Stimulated activated CD8-positive, alpha-beta memory T cell treated with anti-CD3 and anti-CD28 coated beads, Interleukin-4, amount 100 ng/mL, for 1 hour (primary cell): ENCODE measurements at places on chromosomes 2 and 18.

- DNase-seq = no peak
These were observed 33.7 kb upstream of the SCLY start for GRCh38 chr2:238027058-238027457.

GRCh38 chr2:80139001-80139400 lies 165.6 kb downstream of the LRRTM1 start:
- DNase-seq = no peak

DNA sequence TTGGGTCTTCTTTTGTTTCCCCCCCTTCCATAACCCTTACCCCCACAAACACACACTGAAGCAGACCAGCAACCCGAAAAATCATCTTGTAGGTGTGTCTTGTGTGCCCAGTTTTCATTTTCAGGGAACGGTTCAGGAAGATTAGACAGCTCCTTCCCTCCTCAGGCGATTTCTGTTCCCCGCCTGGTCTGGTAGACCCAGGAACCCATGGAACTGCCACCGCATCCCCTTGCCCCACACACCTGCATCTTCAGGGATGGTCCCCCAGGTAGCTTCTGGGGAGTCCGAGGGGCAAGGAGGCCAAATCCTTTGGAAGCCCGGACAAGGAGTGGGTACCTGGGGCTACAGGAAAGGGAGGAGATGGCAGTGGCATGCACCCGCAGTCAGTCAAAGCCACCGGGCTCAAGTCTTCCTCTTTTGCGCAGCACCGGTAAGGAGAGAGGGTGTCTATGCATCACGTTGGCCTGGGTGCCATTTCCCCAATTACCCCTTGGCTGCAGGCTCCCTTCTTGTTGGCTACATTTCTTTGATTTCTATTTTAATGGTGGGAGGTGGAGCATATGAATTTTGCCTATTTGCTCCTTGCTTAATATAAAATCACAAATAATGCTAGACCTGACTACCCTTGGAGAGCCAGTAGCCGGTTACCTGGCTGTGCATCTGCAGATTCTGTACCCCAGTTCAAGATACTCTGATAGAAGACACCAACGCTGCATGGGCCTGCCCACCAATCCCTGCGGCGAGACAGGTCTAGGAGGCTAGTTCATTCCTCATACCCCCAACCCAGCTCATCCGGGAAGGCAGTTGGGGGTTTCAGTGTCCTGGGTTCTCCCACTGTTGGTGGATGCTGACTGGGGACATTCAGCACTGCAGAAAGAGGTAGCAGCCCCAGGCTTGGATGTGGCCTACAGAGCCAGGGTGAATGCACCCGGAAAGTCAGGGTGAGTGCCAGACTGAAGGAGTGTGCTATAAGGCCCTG lies 30.0 kb upstream of the ATP6V1B1 start:
- DNase-seq = no peak

- DNase-seq = no peak
These were observed 240.2 kb downstream of the SH3BP4 start for GRCh38 chr2:235191978-235192377.

- no peak for DNase-seq
These were observed 13.9 kb downstream of the NOSTRIN start for GRCh38 chr2:168816369-168816768.

- no peak for DNase-seq
These were observed 31.8 kb downstream of the SP100 start for GRCh38 chr2:230447455-230448451.

DNA sequence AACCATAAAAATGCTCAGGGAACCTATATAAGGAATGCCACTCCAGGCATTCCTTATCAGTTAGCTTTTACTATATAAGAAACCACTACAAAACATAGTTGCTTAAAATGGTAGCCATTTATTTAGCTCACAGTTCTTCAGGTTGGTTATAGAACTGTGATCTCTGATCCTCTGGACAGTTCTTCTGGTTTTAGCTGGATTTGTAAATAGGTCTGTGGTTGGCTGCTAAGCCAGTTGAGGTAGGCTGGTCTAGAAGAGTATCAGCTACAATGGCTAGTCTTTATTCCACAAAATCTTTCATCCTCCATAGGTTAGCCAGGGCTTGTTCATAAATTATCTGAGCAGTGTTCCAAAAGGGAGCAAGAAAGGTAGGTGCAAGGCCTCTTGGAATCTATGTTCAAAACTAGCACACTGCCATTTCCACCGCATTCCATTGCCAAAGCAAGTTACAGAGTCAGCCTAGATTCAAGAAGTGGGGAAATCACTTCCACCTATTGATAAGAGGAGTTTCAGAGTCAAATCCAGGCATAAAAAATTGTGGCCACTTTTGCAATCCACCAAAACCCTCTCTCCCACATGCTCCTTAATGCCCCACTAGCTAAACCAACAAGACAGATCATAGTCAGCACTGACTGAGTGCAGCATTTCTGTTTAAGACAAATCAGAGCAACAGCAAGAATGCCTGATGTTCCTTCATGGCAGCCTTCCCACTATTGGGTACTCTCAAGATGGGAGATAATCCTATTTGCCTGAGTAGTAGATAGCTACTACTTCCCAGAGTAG lies 146.4 kb downstream of the IRS1 start:
- DNase-seq = no peak

GRCh38 chr2:178074123-178075005 lies 1.8 kb upstream of the PDE11A start:
- no peak for DNase-seq

- DNase-seq = no peak
These were observed 87.5 kb downstream of the SOCS6 start for GRCh38 chr18:70376137-70376913.

- DNase-seq = no peak
These were observed 9.1 kb downstream of the KLF7 start for GRCh38 chr2:207156451-207157161.

- no peak for DNase-seq
These were observed 180.0 kb upstream of the ARL4C start for GRCh38 chr2:234676783-234677450.

- no peak for DNase-seq
These were observed 169.1 kb upstream of the KLF7 start for GRCh38 chr2:207334624-207335371.

DNA sequence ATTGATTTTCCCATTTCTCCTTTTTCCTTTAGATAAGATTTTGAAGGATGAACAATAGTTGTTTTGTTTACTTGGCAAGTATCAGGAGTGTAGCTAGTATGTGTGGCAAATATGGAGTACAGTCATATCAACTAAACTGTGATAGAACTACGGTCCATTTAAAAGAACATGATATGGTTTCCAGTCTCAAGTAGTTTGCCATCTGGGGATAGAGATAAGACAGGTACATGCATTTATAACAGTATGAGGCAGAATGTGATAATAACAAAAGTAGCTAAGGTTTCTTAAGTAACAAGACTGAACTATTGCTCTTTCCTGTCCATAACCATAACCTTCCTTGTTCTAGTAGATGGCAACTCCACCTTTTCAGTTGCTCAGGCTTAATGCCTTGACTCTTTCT lies 75.6 kb upstream of the TACR1 start:
- no peak for DNase-seq

GRCh38 chr2:88897715-88898114 lies 206.2 kb downstream of the RPIA start:
- no peak for DNase-seq

- no peak for DNase-seq
These were observed 86.7 kb upstream of the TMEM18 start for GRCh38 chr2:763766-764525.

GRCh38 chr18:52598921-52599320 lies 258.9 kb downstream of the DCC start:
- no peak for DNase-seq

- no peak for DNase-seq
These were observed 403 bp downstream of the COL4A3 start for GRCh38 chr2:227164763-227165291.

DNA sequence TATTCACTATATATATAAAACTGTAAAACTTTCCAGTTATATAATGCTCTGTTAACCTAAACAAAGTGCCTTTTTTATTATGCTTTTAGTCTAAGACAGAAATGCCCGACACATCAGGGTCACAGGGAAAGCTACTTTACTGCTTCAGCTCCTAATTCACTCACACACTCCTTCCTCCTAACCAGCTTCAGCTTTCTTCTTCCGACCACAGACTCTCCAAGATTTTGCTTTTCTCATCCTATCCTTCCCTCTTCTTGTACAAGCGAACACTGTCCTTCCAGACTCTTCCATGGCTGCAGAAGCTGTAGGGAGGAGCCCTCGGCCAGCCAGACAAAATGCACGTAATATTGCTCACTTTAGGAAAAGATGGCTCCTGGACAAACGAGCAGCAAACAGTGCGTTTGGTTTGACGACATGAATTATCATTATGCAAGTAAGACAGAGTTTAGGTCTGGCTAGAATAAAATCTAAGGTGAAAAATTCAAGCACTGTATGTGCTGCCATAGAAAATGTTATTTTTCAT lies 47.5 kb upstream of the HNRNPA3 start:
- DNase-seq = no peak

GRCh38 chr2:200950378-200950777 lies 13.1 kb downstream of the ORC2 start:
- DNase-seq = no peak

- no peak for DNase-seq
These were observed 32.0 kb downstream of the LPIN1 start for GRCh38 chr2:11778416-11778815.

GRCh38 chr2:98483257-98483861 lies 38.7 kb downstream of the INPP4A start:
- no peak for DNase-seq

GRCh38 chr2:239181903-239182581 lies 218.8 kb downstream of the HDAC4 start:
- DNase-seq = no peak

- no peak for DNase-seq
These were observed 4.7 kb upstream of the SLC20A1 start for GRCh38 chr2:112640800-112641675.

GRCh38 chr2:165778187-165778556 lies 15.9 kb downstream of the GALNT3 start:
- no peak for DNase-seq

DNA sequence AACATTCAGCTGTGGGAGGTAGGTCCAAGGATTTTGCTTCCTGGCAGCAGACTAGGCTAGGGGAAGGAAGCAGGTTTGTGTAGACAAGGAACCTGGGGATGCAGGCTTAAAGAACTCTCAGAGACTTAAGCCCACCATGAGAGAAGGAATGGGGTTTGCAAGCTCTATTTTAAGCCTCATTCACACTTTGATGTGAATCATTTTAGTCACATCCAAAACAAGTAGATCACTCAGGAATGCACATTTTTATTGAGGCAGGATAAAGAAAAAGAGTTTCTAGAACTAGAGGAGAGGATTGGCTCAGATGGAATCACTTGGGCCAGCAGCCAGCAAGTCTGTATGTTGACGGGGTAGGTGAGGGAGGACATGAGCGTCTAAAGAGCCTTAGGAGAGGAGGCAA lies 3.3 kb upstream of the NAPG start:
- no peak for DNase-seq

- no peak for DNase-seq
These were observed 437.1 kb downstream of the DCDC2C start for GRCh38 chr2:4140281-4140970.

DNA sequence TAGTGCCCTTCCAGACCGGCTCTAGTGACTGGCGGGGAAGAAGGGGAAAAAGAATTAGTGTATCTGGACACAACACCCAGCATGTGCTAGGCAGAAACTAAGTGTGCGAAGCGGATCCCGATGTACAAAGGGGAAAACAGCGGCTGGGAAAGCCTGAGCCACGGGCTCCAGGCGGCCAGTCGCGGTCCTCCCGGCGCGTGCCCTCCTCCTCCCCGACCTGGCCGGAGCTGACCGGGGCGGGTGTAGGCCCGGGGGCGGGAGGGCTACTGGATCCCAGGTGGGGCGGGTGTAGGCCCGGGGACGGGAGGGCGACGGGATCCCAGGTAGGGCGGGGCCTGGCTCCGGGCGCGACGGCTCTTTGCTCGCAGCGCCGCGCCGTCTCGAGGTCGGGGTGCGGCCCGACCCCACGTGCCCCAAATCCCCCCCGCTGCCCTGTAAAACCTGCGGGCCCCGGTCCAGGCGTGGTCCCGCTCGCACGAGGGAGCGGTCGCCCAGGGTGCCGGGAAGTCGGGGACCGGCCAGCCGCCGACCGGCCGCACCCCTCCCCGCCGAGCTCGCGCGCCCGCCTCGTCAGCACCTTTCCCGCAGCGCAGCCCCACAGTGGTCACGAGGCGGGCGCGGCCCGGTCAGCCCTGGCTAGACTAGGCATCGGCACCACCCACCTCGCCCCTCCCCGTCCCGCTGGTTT lies 48.8 kb downstream of the C2orf42 start:
- no peak for DNase-seq
